NCI-H1092 treated with DMSO at 0.1 percent for 48 hours (cell line): ENCODE measurements at places on chromosomes 4 and X.

DNA sequence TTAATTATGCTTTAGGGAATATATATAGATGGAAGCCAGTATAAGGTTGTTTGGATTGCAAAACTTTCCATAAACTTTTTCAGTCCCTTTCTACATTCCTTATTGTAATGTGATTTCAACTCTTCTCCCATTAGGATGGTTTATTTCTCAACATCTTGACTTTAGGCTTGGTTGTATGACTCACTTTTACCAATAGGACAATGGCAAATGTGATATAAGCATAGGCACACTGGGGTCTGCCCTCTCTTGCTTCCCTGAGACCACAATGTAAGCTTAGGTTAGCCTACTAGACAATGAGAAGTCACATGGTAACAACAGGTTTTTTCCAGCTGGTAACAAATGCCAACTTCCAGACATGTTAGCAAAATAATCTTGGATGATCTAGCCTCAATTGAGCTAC lies 163.3 kb upstream of the RBPJ start:
- no peak for DNase-seq

- no peak for DNase-seq
These were observed 356.7 kb downstream of the STIM2 start for GRCh38 chr4:27217261-27217769.

DNA sequence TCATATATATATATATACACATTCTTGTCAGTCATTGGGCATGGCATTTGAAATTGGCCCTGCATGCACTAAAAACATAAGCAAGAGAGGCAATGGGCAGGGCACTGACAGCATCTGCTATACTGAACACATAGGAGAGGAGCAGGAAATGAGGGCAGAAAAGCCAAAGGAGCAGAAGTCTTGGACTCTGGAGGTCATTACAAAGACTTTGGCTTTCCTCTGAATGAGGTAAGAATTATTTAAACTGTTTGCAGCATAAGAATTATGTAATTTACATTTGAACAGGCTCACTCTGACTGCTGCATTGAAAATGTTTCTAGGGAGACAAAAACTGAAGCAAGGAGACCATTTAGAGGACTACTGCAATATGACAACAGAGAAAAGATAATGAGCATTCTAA lies 396.5 kb downstream of the PRDM5 start:
- DNase-seq = no peak

GRCh38 chr4:150256841-150257730 lies 178.8 kb downstream of the DCLK2 start:
- DNase-seq = no peak

GRCh38 chr4:113893546-113893945 lies 85.9 kb downstream of the ARSJ start:
- DNase-seq = no peak

- no peak for DNase-seq
These were observed 121.1 kb upstream of the TEX13C start for GRCh38 chrX:125198546-125198945.

DNA sequence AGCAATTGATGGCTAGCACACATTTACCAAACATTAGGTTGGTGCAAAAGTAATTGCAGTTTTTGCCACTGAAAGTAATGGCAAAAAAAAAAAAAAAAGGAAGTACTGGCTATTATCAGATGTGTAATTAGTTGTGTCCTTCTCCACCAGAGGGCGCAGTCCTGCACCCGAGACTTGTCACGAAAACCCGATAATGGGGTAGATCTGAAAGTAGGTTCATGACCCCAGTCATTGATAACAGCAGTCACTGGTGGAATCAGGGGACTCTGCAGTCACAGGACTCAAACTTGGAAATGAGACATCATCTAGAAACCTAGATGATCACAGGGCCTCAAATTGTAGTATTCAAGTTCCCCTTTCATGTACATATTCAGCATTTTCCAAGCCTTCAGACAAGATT lies 13.1 kb upstream of the ACOT9 start:
- peak; percentile 28 for DNase-seq

DNA sequence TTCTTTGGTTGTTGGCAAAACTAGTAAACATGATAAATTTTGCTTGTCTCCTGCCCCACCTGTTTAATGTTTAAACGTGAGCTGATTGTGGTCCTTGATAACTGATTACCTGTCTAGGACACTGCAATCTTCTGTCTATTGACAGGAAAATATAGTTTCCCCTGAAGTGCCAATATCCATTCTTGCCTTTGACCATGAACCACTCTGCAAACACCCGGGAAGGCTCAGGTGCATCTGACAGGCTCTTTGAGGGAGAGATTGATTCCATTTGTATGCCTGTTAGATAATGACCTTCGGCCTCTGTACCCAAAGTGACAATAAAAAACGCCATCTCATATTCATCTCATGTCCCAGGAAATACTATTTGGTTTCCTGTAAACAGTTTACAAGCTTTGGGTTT lies 453.0 kb downstream of the CENPC start:
- DNase-seq = peak; percentile 15

DNA sequence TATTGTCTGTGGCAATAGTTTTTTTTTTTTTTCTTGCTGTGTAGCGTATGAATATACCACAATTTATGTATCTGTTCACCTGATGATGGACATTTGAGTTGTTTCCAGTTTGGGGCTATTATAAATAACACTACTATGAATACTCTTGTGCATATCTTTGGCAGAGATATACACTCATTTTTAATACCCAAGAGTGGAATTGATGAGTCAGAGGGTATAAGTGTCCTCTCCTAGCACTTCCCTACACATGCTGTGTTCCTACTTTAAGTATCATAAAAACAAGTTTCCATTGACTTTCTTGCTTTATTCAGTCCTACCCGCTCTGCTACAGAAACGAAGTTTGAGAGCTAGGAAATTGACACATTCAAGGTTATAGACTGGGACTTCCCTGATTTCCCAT lies 39.8 kb downstream of the XIAP start:
- DNase-seq = no peak

DNA sequence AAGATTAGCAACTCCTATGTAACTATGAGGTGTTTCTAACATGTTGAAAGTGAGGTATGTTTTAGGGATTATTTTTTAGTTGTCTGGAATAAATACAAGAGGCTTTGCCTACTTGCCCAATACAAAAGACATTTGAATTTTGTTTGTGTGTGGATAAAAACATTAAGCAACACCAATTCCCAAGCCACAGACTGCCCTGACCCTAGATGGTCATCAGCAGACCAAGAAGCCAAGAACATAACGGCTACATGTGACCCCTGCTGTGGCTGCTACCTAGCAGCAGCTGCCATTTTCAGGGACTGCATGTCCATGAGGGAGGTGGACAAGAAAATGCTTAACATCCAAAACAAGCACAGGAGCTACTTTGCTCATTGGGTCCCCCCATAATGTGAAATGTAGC lies 70.5 kb upstream of the QRFPR start:
- DNase-seq = no peak

- DNase-seq = no peak
These were observed 76.7 kb downstream of the AASDH start for GRCh38 chr4:56310401-56311125.
